ENCODE measurements at places on chromosomes 11 and 22.

DNA sequence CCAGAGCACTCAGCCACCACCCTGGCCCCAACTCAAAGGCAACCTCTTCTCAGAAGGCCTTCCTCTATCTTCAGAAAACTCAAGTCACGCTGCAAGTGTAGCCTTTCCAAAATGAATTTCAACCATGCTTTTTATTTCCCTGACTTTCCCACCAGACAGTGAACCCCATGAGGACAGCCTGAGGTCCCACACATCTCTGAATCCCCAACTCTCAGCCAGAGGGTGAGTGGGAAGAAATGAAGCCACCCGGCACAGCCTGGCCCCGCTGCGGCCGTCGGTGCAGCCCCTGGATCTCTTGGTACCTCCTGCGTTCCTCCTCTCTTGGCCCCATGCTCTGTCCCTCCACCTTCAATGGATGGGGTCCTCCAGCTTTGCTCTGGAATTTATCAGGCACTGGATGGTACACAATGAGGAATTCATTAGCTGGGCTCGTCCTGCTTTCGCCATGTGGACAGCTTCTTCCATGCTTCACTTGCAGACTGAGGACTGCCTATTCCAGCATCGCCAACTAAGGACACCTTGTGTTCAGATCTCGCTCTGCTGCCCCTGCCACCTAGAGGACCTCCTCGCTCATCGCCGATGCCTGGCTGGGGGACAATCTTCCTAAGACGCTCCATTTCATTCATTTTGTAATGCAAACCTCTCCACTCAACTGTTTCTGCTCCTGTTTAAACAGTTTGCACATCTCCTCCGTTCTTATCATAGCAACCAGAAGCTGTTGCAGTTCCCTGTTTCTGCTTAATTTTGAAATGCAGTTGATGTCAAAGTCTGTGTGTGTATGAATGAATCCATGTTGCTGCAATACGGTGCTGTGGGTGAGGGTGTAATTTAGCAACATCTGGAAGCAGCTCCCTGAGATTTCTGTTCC lies 672.1 kb downstream of the TBC1D22A start:
- DNase-seq, result no peak

DNA sequence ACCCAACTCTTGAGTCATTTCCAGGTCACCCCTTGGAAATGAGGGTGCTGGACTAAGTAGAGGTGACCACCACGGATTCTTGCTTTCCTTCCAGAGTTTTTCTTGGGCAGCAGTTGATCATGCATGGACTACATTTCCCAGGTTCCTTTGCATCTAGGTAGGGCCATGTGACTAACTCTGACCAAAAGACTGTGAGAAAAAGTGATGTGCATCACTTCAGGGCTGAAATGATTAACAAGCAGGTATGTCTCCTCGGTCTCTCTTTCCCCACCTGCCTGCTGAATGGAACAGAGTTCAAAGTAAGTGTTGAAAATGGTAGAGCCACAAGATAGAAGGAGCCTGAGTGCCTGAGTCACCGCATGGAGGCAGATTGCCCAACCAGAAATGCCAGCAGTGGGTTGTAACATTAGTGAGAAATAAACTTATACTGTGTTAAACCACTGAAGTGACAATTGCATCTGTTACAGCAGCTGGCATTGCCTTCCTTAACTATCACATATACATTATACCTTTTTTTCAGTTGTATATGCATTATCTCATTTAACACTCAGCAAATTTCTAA lies 113.5 kb downstream of the MN1 start:
- DNase-seq, result no peak

GRCh38 chr22:27197618-27198017 lies 540.2 kb downstream of the MIAT start:
- DNase-seq, result no peak

DNA sequence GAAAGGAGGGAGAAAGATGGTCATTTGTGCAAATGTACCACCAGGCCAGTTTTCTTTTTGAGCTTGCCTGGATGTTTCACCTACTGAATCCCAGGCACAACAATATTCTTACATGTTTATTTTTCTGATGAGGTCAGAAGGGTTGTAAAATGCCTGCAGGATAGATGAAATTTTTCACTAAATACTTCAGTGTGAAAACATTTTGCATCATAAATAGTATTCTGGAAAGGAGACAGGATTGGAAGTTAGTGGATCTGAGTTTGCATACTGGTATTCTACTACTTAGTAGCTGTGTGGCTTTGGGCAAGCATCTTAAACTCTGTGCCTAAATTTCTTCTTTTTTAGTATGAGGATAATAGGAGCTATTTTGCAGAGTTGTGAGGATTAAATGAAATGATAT lies 24.8 kb downstream of the RNF169 start:
- no peak for DNase-seq

- DNase-seq, result no peak
These were observed 10.7 kb downstream of the TTLL1 start for GRCh38 chr22:43078522-43078921.

GRCh38 chr11:111310723-111311122 lies 12.4 kb downstream of the POU2AF3 start:
- no peak for DNase-seq

GRCh38 chr11:121654843-121655536 lies 202.2 kb upstream of the SORL1-AS1 start:
- DNase-seq, result no peak

DNA sequence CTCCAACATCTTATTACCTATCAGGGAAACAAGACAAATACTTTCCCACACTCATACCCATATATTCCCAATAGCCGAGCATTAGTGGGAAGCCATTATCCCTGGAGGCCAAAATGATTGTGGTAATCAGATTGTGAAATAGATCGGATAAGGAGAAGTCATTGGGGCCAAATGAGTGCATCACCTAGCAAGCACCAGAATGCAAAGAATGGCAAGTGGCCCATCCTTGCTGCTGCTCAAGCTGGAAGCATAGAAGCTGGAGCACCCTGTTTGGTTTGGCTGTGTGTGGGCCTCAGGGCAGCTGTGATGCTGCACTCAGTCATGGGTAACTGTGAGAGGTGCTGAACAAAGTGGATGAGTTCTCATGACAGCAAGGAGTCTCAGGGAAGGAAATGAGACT lies 18.7 kb upstream of the DBX1 start:
- DNase-seq, result no peak
